ENCODE measurements at places on chromosomes 13 and 19.

- no peak for DNase-seq
Observed at GRCh38 chr13:97411984-97412383, 22.0 kb upstream of the RAP2A start.

DNA sequence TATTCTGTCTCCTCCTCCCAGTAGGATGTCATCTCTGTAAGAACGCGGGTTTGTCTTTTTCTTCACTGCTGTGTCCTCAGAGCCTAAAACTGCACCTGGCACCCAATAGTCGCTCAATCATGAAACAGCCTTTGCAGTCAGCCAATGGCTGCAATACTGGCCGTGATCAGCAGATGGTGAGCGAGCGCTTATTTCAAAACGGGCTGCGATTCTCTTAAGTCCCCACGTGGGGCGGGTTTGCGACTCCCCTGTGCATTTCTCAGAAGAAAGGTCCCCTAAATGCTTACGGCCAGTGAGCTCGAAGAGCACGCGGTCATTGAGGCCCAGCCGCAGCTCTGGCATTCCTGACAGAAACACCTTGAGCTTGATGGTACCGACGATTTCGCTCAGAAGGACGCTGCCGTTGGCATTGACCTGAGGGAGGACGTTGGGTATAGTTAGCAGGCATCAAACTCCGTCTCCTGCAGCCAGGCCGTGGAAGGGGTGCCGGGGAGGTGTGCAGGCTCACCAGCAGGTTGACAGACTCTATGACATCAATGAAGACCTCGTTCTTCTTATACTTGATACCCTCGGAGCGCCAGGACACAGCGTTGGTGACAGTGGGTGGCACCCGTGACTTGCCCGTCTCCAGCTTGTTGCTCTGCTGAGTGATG, 6.0 kb downstream of the AP1M2 start:
- DNase-seq, result peak; percentile 95

DNA sequence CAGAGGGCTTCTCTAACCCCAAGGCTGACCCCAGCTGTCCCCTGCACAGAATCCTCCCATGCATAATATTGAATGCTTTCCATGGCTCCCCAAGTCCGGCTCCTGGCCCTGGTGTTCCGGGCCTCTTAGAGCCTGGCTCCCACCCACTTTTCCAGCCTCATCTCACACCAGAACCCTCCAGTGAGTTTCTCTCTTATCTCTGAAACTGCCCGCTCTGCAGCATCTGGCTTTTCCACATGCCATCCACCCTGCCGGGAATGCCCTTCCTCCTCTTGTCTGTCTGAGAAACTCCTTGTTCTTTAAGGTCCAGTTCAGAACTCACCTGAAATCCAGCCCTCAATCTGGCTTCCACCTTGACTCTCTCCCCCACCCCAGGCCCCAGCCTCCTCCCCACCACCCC, 6.8 kb downstream of the SYNGR4 start:
- DNase-seq, result no peak

DNA sequence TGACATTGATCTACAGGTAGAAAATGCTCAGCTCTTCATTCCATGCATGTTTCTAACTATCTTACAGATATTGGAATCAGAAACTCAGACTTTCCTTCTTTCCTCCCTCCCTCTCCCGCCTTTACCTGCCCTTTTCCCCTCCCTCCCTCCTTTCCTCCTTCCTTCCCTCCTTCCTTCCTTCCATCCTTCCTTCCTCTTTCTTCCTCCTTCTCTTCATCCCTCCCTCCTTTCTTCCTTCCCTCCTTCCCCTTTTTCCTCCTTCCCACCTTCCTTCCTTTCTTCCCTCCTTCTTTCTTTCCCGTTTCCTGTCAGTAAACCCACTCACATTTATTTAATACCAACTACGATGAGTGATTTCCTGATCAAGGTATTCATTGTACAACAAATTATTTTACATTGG, 113.4 kb upstream of the IRS2 start:
- DNase-seq, result no peak
